ENCODE measurements at places on chromosomes 5 and 9.

DNA sequence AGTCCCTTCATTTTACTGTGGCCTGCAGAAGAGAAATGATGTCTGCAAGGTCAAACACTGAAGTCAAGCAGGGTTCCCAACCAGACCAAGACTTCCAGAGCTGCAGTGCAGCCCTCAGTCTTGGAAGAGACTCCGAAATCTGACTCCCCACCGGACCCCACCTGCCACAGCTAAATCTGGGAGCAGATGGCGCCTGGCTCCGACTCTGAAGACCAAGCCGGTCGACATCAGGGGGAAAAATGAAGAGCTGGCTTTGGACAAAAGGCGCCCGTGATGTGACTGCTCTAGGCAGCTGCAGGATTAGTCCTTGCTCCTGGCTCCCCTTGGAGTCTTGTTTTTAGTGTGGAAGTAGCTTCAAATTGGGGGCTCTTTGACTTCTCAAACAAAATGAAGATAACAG lies 72.4 kb upstream of the ZNF622 start:
- DNase-seq = no peak

DNA sequence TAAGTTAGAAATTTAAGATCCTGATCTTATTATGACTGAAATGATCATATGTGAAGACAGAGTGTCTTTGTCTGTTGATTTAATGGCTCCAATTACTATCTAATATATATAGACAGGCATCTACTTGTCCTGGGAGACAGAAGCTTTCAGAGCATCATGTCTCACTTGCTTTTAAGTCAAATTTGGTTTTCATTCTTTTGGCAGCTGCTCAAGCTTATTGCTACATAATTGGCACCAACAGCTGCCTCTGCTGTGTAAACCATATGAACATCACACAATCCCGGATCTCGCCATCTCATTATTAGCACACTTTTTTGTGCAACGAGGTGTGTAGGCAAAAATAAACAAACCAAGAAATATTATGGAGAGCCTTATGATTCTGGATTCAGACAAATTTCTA lies 1717.9 kb downstream of the EFNA5 start:
- no peak for DNase-seq

GRCh38 chr5:36900283-36900682 lies 23.7 kb downstream of the NIPBL start:
- no peak for DNase-seq

DNA sequence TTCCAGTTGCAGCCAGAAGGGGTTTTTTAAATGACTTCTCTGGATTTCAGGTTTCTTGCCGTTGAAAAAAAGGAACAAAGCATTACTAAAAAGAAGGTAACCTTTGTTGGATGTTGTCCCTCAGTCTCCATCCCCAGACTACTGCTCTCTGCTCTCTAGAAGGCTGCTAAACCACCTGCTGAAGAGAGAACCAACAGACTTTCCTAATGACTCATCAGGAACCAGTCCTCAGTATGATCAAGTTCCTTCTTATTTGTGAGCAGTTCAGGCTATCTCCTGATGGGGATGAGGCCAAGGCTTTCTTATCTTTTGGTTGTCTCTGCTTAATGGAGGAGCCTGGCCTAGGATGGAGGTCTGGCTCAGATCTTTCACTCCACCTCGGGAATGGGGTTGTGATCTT lies 4.1 kb downstream of the KIF4B start:
- no peak for DNase-seq

DNA sequence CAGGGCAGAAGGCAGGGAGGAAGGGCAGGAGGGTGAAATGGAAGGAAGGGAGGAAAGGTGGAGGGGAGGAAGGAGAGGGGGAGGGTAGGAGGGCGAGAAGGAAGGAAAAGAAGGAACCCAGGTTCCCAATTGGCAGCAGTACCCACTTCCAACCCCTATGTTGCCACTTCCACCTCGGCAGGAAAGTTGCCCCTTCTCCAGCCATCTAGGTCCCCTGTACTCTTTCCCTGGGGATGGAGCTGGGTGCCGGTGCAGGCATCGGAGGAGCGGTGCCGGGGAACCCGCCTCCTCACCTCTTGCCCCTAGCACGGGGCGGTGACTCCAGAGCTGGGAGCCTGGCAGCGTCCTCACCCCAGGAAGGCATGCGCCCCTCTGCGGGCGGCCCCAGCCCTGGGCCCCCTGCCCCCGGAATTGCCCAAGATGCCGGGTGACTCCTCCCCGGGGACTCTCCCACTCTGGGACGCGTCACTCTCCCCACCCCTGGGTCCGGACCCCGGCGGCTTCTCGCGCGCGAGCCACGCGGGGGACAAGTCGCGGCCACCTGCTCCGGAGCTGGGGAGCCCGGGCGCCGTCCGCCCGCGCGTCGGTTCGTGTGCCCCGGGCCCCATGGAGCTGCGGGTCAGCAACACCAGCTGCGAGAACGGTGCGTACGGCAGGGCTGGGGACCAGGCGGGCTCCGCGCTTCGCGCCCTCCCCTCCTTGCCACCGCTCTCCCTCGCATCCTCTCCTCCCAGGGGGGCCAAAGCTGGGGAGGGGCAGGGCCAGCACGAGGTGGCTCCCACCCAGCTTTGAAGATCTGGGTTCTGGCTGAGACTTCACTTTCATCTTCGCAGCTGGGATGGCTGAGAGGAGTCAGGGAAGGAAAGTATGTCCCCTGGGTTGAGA lies at the start of gene NIPAL4:
NIPAL4 (plus strand) TSS at position 499 of the 885 bp plus-strand sequence; CDS start at position 607, 108 bp downstream.
- peak; percentile 56 for DNase-seq

DNA sequence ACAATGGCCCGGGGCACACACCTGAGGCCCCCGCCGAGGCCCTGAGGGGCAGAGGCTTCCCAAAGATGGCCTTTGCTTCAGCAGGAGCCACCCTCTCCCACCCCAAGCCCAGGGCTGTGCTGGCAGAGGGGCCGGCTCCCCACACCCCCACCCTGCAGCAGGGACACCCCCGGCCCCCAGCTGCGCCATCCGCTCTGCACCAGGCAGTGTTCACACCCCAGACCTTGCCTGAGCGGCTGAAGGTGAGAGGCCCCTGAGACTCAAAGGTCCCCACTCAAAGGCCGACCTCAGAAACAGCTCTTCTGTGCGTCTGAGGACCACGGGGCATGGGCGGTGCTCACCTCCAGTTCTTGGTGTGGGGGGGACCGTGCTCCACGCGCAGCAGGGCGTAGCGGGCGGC lies 37.6 kb downstream of the SLC12A7 start:
- DNase-seq = no peak

DNA sequence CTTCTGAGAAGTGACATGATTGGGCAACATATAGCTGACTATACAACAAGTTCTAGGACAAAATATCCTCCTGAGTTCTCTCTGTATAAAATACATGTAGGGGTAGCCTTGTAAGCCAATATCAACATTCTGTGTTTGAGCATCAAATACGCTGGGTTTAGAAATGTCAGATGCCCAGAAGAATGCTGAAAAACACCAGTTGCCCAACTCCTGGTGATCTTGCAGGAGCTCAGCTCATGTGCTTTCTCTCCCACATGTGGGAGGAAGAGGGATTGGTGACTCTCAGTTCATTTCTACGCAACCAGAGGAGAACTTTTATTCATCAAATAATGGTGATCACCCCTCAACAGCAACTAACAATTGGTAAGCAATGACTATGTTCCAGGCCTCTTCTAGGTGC lies 810.9 kb upstream of the ACO1 start:
- no peak for DNase-seq

DNA sequence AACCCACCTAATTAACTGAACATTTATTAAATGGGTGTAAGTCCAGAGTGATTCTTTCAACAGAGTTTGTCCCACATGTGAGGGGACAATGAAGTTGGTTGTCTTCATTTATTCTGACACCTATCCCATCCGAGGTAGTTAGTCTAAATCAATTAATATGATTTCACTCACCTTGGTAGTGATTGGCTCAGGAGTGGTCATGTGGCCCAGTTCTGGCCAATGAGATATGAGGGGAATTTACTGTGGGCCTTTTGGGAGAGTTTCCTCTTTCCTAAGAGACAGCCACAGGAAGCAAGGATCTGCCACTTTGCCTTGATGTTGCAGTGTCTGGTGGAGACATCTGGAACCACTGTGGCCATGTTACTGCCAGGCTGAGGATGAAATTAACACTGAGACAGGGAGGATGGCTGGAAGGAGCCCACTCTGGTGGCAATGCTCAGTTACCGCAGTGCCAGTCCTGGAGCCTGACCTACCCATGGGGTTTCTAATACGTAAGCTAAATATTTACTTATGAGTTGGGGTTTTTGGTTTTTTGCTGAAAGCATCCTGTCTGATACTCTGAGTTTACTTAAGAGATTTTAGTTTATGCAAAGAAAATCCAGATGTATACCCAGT lies 118.6 kb downstream of the FGF18 start:
- no peak for DNase-seq

- DNase-seq = no peak
Measured at GRCh38 chr9:107685376-107685775, 195.8 kb upstream of the KLF4 start.

DNA sequence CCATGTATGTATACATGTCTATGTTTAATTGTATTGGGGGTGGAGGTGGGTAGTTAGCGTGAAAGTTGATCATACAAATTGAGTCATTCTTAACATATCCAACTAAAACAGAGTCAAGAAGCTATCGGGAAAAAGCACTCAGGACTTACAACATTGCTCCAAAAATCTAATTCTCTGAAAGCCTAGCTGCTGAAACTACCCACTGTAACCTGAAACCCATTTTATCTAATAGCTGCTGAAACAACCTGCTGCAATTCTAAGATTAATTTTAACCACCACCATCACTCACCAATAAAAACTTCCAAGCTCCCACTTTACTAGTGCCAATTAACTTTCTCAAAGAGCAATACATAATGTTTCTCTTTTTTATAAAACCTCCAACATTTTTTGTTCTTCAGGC lies 32.2 kb downstream of the KCNV2 start:
- no peak for DNase-seq

DNA sequence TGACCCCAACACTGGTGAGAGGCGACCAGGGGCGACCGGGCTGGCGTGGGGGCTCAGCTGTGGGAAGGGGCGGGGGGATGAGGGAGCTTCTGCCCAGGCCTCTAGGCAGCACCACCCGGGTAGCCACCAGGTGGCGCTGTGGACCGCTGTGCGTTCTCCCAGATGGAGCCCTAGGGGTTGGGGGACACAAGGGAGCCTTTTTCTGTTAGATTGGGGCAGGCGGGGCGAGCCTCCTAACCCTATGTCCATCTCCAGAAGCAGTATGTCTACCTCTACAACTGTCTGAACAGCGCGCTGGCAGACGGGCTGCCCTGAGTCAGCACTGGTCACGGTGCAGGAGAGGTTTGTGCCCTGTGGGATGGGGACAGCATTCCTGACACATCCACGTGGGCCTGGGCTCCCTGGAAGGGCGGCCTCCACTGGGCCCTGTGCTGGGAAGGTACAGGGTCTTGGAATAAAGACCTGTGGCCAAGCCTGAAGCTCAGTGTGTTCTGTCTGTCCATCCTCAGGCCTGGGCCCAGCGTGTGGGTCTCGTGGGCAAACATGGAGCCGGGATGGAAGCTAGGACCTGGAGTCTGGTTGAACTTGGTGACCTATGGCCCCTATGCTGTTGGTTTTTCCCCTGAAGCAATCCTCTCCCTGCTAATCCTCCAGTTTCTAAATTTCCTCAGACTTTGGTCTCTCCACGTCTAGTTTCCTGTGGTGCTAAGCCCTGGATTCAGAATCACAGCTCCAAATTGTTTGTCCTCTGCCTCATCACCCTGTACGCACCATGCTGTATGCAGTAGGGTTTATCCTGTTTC lies 23.1 kb upstream of the SPTLC1 start:
- peak; percentile 85 for DNase-seq

- no peak for DNase-seq
Measured at GRCh38 chr9:83287021-83287420, 224.1 kb upstream of the RASEF start.

DNA sequence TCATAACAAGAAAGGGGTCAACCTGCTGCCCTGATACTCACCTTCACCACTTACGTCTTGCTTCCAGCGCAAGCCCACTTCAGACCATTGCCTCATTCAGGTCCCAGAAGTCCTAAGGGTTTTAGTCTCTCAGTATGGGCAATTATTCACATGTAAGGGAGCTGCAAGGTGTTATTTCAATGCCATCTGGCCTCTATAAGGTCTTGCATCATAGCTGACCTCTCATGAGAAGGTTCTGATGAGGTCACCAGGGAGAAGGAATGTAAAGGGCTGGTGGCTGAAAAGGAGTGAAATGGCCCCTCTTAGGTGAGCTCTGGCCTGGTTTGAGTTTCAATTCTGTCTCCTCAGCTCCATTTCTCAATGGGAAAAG lies 1.5 kb upstream of the MARCHF3 start:
- DNase-seq = no peak

- no peak for DNase-seq
Measured at GRCh38 chr5:76689321-76690036, 26.4 kb upstream of the F2R start.

GRCh38 chr5:62328772-62329491 lies 22.9 kb downstream of the KIF2A start:
- no peak for DNase-seq

DNA sequence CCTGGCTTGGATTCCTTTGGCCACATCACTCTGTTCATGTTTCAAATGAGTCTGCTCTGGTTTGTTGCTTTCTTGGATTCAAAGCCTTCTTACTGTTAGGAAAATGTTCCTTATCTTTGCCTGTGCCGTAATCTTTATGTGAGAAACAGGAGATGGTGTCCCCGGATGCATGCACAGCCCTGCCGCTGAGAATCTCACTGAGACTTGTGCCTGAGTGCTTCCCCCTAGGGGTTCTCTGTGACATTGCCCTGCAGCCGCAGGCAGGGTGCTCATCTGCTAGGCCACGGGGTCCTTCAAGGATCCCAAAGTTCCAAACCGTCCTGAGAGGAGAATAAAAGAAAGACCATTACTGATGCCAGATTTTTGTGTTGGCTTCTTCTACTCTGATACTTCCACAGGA lies 81.4 kb upstream of the ANKRD55 start:
- peak; percentile 52 for DNase-seq

GRCh38 chr9:102405218-102405867 lies 589.8 kb upstream of the CYLC2 start:
- no peak for DNase-seq

DNA sequence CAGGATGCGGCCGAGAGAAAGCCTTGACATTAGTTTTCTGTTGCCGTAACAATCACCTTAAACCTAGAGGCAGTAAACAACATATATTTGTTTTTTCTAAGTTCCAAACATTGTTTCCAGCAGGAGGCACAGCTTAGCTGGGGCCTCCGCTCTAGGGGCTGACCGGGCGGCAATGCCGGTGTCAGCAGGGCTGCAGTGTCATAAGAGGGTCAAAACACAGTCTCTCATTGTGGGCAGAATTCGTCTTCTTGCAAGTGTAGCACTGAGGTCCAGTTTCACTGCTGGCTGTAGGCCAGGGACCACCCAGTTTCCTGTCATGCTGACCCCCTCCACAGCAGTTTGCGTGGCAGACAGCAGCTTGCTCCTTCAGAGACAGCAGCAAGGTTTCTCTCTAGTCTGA lies 186.2 kb downstream of the PJA2 start:
- DNase-seq = no peak

GRCh38 chr5:11898-12297 lies 80.1 kb upstream of the PLEKHG4B start:
- no peak for DNase-seq

- no peak for DNase-seq
Measured at GRCh38 chr5:149796030-149796429, 65.9 kb downstream of the PPARGC1B start.

Measured in activated naive CD8-positive, alpha-beta T cell treated with anti-CD3 and anti-CD28 coated beads, Interleukin-2, amount 50 U/mL, for 24 hours (primary cell).